Forelimb muscle (tissue), 1 donor: ENCODE measurements at places on chromosomes 1 and 21. TPM values are rescaled to one million over a fixed set of nuclear protein-coding genes. Genes with fewer than 3 reads are reported as not detected.

The ARHGAP30 gene
- 2.4 TPM for polyA plus RNA-seq

The C1orf185 gene
- not detected for polyA plus RNA-seq

The VSIG8 gene
- polyA plus RNA-seq, result not detected

The S100A14 gene
- 0.18 TPM for polyA plus RNA-seq

The AMPD1 gene
- polyA plus RNA-seq, result 122 TPM

The ADAM30 gene
- polyA plus RNA-seq, result not detected

The BEND5 gene
- polyA plus RNA-seq, result 10.3 TPM

The CRYAA gene
- polyA plus RNA-seq, result not detected

The HLX gene
- polyA plus RNA-seq, result 14.9 TPM

The CLEC20A gene
- polyA plus RNA-seq, result not detected

The FALEC gene
- polyA plus RNA-seq, result 1.1 TPM

The CEP85 gene
- polyA plus RNA-seq, result 23.6 TPM

The EPHB2 gene
- polyA plus RNA-seq, result 15.7 TPM

The RHOU gene
- polyA plus RNA-seq, result 16.6 TPM

The PLA2G5 gene
- 0.25 TPM for polyA plus RNA-seq

The SPOCD1 gene
- polyA plus RNA-seq, result 0.32 TPM

The HNRNPCL4 gene
- polyA plus RNA-seq, result 0.20 TPM

The DARS2 gene
- polyA plus RNA-seq, result 12.7 TPM

The FAM131C gene
- 0.14 TPM for polyA plus RNA-seq

The RER1 gene
- polyA plus RNA-seq, result 70.7 TPM

The ACTA1 gene
- polyA plus RNA-seq, result 14,286 TPM

The ANGPTL1 gene
- 63.0 TPM for polyA plus RNA-seq

The FNDC5 gene
- polyA plus RNA-seq, result 194 TPM

The KCNJ6 gene
- 2.1 TPM for polyA plus RNA-seq

The CYYR1 gene
- 12.0 TPM for polyA plus RNA-seq

The PCNT gene
- polyA plus RNA-seq, result 66.6 TPM

The CYP4Z1 gene
- polyA plus RNA-seq, result 0.27 TPM

The OR6N1 gene
- not detected for polyA plus RNA-seq

The DPH2 gene
- polyA plus RNA-seq, result 18.6 TPM

The CCDC27 gene
- polyA plus RNA-seq, result 0.19 TPM

The MX2 gene
- 1.1 TPM for polyA plus RNA-seq

The CD1D gene
- 1.3 TPM for polyA plus RNA-seq

The ZNF695 gene
- 0.90 TPM for polyA plus RNA-seq

The INSRR gene
- 0.70 TPM for polyA plus RNA-seq

The PIK3R3 gene
- 14.5 TPM for polyA plus RNA-seq

The UTS2 gene
- polyA plus RNA-seq, result not detected

The FCGR2B gene
- 0.16 TPM for polyA plus RNA-seq

The ENTREP3 gene
- 16.3 TPM for polyA plus RNA-seq

The FAM3B gene
- 0.18 TPM for polyA plus RNA-seq

The VCAM1 gene
- polyA plus RNA-seq, result 8.7 TPM

The APCS gene
- polyA plus RNA-seq, result not detected

The BNIPL gene
- polyA plus RNA-seq, result 0.70 TPM

The NUP210L gene
- polyA plus RNA-seq, result 0.03 TPM

The FOXO6 gene
- polyA plus RNA-seq, result 14.9 TPM

The CELA3B gene
- not detected for polyA plus RNA-seq

The RUNX3 gene
- polyA plus RNA-seq, result 0.43 TPM

The SPRR2A gene
- polyA plus RNA-seq, result not detected

The ADAMTS4 gene
- 11.8 TPM for polyA plus RNA-seq

The SPRR4 gene
- not detected for polyA plus RNA-seq

The SPRR3 gene
- polyA plus RNA-seq, result not detected

The SLC27A3 gene
- polyA plus RNA-seq, result 18.1 TPM

The MTOR gene
- 27.8 TPM for polyA plus RNA-seq
